ENCODE measurements at places on chromosomes 11 and 22.

GRCh38 chr11:6566704-6567370 lies 36.6 kb downstream of the RRP8 start:
- DNase-seq = no peak

- no peak for DNase-seq
Measured at GRCh38 chr11:35398881-35399280, 20.5 kb downstream of the SLC1A2 start.

- no peak for DNase-seq
Measured at GRCh38 chr11:6667733-6668374, 12.2 kb upstream of the DCHS1 start.

DNA sequence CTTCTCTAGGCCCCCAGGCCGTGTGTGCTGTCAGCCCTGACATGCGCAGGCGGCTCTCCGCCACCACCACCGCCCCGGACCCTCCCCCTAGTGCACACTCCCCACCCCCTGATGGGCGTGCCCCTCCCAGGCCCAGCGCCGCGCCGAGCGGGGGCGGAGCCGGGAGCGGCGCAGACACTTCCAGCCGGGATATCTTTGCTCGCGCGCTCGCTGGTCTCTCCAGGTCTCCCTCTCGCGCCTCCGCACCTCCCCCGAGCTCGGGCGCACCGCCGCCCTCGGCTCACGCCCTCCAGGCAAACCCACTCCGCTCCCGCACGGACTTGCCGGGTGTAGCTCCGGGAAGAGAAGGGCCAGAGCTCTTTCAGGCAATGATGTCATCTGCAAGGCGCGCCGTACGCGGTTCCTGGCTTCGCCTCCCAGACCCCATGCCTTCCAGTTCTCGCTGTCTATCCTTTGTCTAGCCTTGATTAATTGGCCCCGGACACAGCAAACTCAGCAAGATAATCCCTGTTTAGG lies at the start of gene SCN3B:
TSS of gene SCN3B (minus strand) at position 59 of the 516 bp plus-strand sequence. CDS start 823 bp downstream, outside the sequence.
- DNase-seq = peak; percentile 8

GRCh38 chr11:16434036-16434435 lies 77.7 kb upstream of the SOX6 start:
- DNase-seq = no peak

DNA sequence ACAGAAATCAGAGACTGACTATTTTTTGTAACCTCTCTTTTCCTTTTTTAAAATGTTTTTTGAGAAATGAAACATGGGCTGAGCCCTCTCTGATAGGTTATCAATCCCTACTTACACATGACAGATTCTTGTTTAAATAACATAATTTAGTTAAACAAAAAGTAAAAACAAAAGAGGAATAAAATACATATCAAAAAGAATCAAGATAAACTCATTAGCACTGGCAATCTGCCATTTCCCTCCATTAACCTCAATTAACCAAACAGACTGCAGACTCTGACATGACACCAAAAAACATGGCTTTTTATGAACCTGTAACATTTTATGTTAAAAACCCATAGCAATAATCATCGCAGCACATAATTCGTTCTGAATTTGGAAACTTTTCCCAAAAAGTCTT lies 284.4 kb upstream of the MTNR1B start:
- no peak for DNase-seq

DNA sequence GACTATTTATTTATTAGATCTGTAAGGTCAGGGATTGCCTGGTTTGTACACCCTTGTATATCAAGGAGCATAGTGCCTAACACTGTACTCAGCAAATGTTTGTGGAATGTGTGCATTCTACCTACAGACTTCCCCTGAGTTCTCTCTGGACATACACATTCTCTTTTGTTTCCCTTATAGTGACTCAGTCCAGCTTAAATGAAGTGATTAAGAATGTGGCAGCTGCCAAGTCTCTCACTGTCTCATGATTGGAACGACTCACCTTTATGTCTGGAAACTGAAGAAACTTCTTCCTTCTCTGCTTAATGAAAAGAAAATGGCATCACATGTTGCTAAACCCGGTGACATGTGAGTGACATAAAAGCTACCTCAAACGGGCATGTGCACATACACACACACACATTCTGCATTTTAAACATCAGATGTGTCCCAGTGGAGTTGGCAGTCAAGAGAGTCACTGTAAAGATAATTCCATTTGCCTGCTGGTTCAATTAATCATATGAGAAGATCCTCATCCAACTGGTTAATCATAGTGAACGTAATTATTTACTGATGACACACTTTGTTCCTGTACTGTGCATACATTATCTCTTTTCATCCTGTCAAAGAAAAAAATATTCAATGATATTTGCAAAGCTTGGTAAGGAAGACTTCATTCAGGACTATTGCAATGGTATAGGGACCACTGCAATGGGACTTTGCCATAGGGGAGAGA lies 42.8 kb downstream of the GLYAT start:
- no peak for DNase-seq

DNA sequence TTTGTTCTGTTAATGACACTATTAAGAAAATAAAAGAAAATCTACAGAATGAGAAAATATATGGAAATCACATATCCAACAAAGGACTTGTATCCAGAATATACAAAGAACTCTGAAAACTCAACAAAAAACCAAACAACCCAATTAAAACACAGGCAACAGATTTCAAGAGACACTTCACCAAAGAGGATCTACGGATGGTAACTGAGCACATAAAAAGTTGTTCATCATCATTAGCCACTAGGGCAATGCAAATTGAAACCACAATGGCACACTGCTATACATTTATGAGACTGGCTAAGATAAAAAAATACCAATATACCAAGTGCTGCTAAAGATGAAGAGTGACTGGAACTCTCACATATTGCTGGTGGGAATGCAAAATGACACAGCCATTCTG lies 34.5 kb upstream of the SLC25A1 start:
- no peak for DNase-seq

- no peak for DNase-seq
Measured at GRCh38 chr11:15289723-15290122, 175.0 kb downstream of the INSC start.

- no peak for DNase-seq
Measured at GRCh38 chr11:57180081-57180561, 1.6 kb upstream of the LRRC55 start.

DNA sequence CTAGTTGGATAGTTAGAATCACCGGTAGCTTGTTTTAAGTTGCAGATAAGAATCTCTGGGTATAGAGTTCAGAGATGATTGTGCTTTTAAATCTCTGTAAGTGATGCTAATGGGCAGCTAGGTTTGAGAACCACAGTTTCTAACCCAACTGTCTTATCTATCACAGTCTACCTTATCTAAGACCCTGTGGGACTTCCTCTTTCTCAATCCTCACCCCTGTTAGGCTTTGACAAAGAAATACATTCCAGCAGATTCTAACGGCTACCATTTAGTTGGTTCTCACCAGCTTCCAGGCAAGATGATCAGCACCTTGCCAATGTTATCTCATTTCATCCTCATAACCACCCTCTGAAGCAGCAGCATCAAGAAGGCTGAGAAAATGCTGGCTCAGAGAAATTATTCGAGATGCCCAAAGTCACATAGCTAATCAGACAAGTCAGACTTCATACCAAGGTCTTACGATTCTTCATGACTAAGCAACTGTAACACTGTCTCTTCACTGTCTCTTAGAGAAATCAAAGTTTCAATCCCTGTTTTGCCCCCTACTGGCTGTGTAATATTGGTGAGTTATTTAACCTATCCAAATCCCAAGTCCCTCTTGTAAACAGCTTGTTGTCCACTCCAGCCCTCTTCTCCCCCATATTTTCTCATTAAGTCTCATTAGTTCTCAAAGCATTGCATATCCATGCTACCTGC lies 192.4 kb upstream of the API5 start:
- no peak for DNase-seq

- no peak for DNase-seq
Measured at GRCh38 chr11:65571940-65572339, 398 bp upstream of the FAM89B start.

DNA sequence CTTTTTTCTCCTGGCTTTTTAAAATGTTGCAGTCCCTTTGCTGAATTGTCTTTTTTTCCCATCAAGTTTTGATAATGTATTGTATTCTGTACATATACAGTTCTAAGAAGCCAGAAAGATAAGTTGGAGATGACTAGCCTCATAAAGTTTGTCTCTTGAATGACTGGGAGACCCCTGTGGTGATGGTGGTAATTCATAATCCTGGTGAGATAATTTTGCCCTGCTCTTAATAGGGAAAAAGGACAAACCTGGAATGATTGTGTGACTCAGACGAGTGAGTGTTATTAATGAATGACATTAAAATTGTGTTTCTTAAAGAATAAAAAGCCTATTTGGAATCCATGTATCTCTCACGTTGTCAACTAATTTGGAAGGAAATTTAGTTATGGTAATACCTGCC lies 1.2 kb downstream of the HIKESHI start:
- no peak for DNase-seq

- no peak for DNase-seq
Measured at GRCh38 chr11:47149782-47150181, 26.9 kb downstream of the ARFGAP2 start.

DNA sequence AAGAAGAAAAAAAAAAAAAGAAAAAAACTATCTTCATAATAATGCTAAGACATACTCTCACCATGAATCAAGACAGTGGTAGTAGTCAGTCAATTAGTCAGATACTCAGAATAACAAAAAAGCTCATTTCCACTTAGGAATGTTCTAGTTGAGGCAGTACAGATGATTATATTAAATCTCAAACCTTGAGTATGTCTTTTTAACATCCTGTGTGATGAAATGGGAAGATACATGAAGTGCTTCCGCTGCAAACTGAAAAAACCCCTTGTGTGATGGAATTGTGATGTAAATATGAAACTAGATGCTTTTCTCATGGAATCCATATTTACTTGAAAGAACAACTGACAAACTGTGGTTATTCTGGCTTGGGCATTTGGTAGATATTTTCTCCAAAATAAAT lies 13.7 kb downstream of the AMOTL1 start:
- no peak for DNase-seq

GRCh38 chr11:8731647-8732323 lies 49.2 kb downstream of the RPL27A start:
- no peak for DNase-seq

- peak; percentile 67 for DNase-seq
Measured at GRCh38 chr11:95089620-95090542, at the start of gene ENDOD1. Gene ENDOD1 (plus strand): TSS chr11:95089846. CDS start chr11:95089928, 82 bp downstream.

DNA sequence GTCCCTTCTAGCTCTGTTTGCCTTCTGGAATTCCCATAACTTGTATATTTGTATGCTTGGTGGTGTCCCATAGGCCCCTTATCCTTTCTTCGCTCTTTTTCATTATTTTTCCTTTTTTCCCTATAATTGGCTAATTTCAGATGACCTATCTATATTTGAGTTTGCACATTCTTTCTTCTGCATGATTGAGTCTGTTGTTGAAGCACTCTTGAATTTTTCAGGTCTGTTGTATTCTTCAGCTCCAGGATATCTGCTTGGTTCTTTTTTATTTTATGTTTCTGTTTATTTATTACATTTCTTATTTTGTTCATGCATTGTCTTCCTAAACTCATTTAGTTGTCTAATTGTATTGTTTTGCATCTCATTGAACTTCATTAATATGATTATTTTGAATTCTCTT lies 28.0 kb downstream of the NCAM1 start:
- no peak for DNase-seq

DNA sequence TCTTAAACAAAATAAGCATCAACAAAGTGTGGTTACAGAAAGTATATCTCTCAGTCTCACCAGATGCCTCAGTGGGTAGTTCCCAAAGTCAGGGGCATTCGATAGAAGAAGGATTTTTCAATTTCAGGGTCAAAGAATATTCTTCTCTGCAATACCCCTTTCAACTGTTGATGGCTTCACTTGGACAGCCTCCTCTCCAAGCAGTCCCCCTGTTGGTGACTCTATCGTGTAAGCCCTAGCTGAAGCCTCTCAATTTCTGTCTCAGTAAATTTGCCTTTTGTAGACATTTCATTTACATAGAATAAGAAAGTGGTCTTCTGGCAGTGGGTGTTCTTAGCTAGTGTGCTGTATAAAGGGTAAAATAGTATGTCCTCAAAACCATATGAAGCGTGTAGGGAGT lies 11.3 kb upstream of the CCDC83 start:
- DNase-seq = no peak

DNA sequence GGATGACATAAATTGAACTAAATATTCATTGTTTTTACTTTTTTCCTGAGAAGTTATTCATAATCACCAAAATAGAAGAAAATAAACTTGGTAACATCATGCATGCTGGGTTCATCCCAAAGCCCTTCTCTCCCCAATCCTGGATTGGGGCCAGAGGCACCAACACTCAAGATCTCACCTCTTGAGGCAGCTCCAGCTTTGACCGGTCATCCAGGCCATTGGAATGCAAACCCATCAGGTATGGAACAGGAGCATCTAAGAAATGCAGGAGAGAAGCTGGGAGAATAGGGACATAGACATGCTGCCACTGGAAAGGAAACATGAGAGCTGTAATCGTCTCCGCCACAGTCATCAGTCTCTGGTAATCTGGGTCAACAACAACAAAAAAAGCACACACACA lies 71.8 kb downstream of the DENND5A start:
- DNase-seq = no peak

- DNase-seq = no peak
Measured at GRCh38 chr11:48116437-48117228, 100.0 kb upstream of the OR4B1 start.

DNA sequence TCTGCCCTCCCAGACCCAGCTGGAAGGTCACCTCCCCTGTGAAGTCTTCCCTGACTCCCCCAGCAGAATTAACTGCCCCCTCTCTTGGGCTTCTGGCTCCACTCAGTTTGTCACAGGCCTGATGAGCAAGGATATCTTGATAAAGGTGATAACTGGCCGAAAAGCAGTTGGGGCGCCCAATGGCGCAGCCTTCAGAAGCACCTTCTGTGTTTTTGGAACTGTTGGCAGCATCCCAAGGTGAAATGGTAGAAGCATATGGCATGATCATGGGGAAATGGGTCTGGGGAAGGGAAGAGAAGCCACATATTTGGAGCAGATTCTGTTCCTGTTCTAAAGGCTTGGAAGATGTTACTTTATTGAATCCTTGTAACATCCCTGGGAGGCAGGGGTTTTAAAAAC lies 2.8 kb upstream of the TAB1 start:
- no peak for DNase-seq

DNA sequence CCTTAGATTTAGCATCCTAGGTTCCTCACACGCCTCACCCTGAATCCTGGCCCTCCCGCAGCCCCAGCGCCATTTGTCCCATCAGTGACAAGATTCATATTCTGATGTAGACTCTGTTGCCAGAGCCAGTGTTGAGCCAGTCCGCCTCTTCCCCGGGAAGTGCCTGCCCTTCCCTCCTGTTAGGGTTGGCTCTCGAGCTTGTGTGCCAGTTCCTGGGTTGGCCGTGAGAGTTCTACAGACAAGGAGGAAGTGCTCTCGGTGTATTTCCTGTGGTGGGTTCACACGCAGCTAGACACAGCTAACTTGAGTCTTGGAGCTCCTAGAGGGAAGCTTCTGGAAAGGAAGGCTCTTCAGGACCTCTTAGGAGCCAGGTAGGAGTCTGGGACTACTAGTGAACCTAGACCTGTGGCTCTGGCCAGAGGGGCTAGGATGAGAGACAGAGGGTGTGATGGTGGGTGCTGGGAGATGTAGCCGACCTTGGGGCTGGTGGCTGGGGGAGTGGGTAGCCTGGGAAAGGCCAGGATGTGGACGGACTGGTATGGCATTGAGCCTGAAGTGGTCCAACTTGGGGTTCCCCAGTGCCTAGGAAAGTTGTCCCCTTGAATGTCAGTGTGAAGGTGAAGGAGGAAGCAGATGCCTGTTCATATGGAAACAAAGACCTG lies at the start of gene IL18BP:
TSS of gene IL18BP (plus strand) at position 261 of the 662 bp plus-strand sequence. CDS start 1,076 bp downstream, outside the sequence.
- no peak for DNase-seq

Data from amniotic stem cell (primary cell).